ENCODE measurements at places on chromosomes 5 and 9.

DNA sequence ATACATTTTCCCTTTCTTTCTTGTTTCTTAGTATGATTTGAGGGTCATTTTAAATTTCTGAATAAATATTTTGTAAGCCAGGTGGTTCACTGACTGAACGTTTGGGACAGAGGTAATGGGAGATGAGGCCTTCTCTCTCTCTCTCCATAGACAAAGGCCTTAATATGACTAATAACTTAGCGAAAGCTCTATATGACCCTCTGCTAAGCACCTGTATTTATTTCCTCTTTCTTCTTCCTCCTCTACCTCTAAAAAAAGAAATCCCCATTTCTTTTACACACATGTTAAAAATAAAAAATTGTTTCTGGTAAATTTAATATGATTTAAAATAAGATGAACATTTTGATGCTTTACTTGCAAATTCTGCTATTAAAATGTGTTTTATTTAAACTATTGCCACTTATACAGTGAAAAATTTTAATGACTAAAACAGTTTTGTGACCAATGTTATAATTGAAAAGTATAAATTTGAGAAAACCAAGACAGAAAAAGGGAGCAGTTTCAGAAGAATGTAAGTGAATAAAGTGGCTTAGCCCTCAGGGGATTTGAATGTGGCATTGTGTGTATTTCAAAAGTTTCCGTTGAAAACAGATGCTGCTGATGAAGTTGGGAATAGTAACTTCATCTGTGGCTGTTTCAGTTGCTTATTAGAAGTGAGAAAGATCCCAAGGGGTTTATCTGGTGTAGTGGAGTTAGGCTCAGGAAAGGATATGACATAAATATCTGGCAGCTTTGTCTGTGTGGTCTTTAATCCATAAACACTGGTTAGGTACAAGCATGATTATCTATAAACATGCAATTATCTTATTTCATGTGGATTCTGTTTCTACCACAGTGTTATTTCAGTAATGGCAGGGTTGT, 128.6 kb upstream of the GRHPR start:
- no peak for DNase-seq

DNA sequence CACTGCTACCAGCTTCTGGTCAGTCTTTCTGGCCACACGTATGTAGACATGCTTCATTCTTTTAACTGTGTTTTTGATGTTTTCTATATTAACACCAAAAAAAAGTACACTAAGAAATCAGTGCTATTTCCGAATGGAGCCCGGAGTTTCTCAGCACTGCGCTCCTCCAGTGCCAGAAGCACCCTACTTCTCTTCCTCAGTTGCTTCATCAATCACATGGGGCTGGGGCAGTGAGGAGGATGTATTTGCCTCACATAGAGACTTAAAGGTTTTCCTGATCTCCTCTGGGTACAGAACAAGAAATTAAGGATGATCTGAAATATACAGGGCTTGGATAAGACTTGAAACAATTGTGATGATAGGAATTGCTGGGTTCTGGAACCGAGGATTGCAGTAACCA, 148.0 kb downstream of the ERCC6L2 start:
- DNase-seq = no peak

DNA sequence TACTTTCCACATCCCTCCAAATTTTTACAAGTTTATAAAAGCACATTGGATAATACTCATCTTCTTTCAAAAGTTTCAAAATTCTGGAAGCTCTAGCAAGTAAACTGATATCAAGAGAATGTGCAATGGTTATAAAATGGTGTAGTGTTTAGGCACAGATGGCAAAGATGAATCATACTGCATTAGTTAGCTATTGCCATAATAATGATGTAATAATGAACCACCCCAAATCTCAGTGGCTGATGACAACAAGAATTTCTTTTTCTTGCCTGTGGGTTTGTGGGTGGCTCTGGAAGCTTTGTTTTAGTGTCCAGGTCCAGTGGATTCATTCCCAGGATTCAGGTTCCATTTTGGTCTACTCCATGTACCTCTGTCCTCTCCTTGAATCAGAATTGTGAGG, 319.0 kb downstream of the BRINP1 start:
- DNase-seq = no peak

- DNase-seq = no peak
These were observed 384.8 kb upstream of the PCSK5 start for GRCh38 chr9:75505654-75506053.

DNA sequence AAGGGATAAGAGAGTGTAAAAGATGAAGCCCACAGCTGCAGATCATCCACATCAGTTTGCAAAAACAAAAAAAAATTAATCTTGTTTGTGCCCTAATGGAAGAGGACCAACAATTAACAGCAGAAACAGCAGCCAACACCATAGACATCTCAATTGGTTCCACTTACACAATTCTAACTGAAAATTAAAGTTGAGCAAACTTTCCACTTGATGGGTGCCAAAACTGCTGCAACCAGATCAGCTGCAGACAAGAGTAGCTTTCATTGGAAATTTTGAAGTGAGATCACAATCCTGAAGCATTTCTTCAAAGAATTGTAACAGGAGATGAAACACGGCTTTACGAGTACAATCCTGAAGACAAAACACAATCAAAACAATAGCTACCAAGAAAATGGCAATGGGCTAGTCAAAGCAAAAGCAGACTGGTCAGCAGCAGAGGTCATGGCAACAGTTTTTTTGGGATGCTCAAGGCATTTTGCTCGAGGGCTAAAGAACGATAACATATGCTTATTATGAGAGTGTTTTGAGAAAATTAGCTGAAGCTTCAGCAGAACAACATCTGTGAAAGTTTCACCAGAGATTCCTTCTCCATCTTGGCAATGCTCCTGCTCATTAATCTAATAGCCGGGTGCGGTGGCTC, 4.1 kb upstream of the RBM27 start:
- DNase-seq = no peak

GRCh38 chr5:14996997-14997396, 125.4 kb upstream of the ANKH start:
- DNase-seq = no peak

DNA sequence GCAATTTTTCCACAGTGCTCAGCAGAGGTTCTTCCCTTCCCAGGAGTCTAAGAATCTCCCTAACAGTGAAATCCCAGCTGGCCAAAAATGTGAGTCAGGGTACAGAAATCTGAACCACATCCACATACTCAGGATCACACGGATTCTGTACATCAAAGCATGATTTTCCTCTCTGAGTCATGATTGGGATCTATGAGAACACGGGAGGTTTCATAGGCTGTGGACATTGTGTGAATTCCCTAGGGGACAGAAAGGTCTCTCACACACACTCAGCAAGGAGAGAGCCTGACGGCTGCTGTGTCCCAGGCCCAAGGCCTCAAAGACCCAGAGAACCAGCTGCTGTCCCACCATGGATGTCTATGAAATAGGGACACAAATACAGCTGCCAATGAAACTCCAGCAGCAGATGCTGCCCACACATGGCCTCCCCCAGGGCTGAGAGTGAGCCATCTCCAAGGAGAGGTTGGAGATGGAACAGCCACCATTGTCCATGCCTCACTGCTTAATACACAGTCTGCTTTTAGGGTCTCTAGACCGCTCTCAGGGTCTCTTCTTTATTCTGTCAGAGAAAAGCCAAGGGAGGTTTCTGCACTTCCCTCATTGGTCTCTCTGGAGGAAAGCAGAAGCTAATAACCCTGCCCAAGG, 102.7 kb downstream of the ADAMTS12 start:
- no peak for DNase-seq

DNA sequence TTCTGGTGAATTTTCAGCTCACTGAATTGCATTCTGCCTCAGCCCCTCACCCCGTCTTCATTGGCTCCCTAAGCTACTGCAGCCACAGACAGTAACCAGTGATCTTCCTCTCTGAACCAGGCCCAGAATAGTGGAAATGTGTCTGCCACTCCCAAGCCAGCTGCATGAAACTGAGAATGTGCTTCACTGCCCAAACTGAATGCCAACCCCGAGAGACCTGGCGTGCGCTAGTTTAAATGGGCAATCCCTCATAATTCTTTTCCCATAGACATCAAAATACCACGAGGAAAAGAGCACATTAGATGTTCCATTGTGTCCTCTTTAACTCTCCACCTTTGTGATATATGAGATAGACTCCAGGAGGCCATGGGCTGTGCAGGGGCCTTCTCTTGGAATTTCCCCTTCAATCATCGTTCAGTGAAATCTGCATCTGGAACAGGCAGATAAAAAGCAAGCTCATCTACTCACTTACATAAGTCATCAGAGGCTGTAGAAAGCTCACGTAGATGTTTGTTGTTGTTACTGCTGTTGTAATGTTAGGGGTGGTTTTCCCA, 320.2 kb downstream of the NFIB start:
- DNase-seq = no peak

- no peak for DNase-seq
These were observed 77.2 kb upstream of the IRX4 start for GRCh38 chr5:1959725-1960581.

- no peak for DNase-seq
These were observed 148.0 kb downstream of the RORB start for GRCh38 chr9:74645007-74645639.

DNA sequence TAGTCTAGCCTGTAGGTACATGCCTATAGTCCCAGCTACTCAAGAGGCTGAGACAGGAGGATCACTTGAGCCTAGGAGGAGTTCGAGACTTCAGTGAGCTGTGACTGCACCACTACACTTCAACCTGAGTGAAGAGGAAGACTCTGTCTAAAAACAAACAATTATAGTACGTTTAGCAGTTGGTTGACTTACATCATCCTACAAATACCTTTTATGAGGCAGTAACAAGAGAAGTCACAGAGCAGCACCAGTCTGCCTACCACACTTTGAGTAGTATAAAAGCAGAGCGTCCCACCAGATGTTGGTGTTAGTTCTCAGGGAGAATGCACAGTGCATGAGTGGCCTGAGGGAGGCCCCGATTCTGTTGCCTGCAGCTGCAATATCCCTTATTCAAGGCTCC, 16.1 kb downstream of the ZFR start:
- no peak for DNase-seq

DNA sequence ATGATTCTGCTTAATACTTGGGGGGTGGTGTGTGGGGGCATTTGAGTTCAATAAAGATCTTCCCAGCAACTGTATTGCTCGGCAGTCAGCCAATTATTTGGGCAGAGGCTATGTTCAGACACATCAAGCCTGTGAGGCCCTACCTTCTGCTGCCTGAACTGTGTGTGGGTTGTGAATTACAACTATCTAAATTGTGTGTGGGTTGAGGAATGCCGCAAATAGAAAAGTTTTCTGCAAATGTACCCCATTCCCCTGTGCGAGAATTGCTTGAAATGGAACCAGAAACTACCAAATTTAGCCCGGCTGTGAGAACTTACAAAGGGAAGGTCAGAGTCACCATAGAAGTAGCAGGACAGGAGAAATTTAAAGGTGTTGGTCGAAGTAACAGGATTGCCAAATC, 360.0 kb upstream of the PIK3R1 start:
- DNase-seq = no peak

DNA sequence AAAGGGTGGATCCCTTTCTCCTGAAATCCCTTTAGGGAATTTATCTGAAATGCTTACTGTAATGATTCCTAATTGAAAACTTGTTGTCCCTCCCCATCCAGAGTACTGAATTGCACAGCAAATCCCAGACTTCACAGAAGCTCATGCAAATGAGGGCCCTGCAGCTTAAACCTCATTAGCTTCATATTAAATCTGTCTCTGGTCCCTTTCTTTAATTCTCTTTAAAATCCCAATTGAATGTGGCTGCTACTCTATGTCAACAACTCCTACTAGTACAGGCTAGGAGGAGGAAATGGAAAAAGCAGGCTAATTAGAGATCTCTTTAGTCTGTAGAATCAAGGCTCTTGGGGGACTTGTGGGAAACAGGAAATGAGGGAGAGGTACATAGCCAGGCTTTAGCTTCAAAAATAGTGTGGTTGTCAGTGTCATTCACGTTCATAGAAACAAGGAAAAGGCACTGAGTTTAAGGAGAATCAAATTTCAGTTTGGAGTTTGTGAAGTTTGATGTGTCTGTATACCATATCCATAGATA, 191.3 kb upstream of the PRDM9 start:
- DNase-seq = no peak

- no peak for DNase-seq
These were observed 46.2 kb upstream of the UBAC1 start for GRCh38 chr9:136007276-136007933.

- no peak for DNase-seq
These were observed 133.3 kb downstream of the FAM174A start for GRCh38 chr5:100668511-100668910.

GRCh38 chr5:58775701-58776262, 192.9 kb downstream of the RAB3C start:
- DNase-seq = no peak

DNA sequence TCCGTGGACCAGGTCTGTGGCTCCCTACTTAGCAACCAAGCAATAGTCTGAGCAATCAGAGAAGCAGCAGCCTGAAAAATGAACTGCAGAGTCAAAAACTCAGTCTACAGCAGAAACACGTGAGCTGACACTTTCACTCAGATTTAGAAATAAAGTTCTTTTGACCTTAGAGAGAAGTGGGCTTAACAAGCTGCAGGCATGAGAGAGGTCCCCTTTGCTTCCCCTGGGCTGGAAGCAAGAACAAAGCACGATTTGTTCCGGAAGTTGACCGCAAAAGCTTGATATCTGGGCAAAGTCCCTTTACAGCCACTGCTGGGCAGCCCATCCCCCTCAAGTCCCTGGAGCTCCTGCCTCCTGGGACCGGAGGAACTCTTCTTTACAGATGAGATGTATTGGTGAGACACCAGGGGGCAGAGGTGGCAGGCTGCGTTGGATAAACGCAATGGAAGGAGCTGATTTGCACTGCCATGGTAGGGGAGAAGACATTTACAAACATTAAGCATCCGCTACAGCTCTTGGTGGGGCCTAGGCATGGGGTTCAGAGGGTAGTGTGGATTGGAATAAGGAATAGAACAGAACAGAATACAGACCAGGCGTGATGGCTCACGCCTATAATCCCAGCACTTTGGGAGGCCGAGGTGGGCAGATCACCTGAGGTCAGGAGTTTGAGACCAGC, 5.8 kb upstream of the SOWAHA start:
- DNase-seq = no peak

DNA sequence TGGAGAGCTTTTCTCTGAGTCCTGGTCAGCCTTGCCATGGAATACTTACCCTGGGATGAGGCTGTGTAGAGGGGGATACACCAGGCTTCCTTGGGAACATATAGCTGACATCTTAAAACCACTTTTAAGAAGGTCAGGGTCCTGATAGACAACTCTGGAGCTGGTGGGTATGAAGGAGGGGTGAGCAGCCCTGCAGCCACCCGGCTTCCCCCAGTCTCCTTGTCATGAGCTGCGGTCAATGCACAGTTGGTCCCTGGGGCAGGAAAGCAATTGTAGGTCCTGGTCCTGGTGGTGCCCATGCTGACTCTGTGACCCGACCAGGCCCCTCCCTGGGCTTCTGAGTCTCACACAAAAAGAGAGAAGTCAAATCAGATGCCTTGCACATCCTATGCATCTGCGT, 63.6 kb downstream of the MRPL36 start:
- DNase-seq = no peak

DNA sequence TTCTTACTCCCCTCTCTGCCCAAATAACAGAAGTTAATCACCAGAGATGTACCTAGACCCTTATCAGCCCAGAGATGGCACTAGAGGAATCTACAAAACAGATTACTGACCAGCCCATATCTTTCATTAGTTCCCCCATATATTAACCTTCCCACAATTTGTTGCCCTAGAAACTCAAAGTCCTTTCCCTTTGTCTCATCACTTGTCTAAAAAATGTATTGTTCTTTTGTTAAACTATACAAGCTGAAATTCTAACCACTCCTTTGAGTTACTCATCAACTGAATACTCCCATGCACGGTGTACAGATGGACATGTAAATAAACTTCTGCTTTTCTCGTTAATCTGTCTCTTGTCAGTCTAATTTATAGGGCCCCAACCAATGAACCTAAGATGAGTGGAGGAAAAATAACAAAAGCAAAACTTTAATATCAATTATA, 130.9 kb downstream of the CCDC192 start:
- DNase-seq = no peak

Data from activated effector memory CD4-positive, alpha-beta T cell treated with anti-CD3 and anti-CD28 coated beads, Interleukin-2, amount 50 U/mL, for 16 hours (primary cell).